ENCODE measurements at places on chromosomes 3 and 15. TPM values are rescaled to one million over a fixed set of nuclear protein-coding genes. Genes with fewer than 3 reads are reported as not detected.
A peak's percentile ranks its signal among the peaks of the same experiment; 100 is the strongest.

GRCh38 chr15:81916451-81916850 lies 129.4 kb downstream of the MEX3B start:
- no peak for DNase-seq

Gene APOD
- total RNA-seq: 70.8 TPM

DNA sequence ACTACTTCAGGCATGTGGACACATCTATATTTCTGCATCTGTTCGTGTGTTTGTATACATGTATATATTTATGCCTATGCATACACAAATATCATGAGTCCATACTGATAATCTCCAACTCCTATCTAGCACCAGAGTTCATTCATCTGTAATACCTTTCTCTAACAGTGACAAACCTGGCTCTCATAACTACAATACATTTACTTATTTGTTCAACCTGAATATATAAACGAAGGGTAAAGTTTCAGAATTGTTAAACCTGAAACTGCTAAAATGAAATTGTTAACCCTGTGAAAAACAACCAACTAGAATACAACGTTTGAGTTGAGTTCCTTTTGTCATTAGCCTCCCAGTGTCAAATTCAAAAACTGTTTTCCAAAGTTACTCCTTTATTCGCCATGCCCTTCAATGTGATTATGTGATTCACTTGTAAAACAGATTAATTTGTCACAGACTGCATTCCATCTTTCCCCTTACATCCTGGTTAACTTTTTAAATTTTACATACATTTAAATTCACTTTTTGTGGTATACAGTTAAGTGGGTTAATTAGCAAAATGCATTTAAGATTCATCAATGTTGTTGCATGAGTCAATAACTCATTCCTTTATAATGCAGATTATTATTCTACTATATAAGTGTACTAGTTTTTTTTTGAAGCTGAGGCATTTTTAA lies 58.5 kb downstream of the PIK3R4 start:
- no peak for DNase-seq

DNA sequence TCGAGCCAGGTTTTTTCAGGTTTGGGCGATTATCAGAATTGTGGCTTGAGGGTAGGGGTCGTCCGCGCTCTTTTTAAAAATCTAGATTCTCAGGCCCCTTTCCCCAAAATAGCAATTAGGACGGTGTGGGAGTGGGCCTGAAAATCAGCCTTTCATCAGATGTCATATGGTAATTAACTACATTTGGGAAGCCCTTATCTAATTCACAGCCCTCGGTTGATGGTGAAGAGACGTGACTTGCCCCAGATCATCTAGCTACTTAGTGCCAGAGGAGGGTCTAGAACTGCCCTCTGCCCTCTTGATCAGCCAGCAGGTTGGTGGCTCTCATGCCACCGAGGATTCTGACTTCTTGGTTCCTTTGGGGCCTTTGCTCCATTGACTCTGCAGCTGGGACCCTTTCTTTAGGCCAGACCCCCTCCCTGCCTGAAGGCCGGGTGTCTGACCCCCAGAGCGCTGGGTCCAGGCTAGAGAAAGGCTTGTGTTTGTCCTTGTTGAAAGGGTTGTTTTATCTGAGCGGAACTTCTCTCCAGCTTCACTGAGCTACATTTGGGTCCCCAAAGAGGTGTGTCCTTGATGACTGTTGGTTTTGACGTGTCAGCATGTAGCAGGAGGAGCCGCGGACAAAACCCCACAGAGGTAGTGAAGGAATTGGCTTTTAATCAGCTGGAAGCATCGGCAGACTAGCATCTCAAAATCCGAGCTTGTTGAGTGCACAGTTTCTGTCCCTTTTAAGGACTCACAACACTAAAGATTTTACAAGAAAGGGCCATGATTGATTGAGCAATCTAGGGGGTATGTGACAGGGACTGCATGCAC lies 857 bp downstream of the AEN start:
- peak; percentile 48 for DNase-seq

GRCh38 chr3:106624154-106624553 lies 753.1 kb upstream of the CCDC54 start:
- DNase-seq: no peak

Gene EPHA6
- 0.07 TPM for total RNA-seq

GRCh38 chr3:122691195-122691594 lies 10.6 kb downstream of the PARP14 start:
- DNase-seq: peak; percentile 80

Gene PRKCD
- 10.7 TPM for total RNA-seq

Gene C15orf62
- total RNA-seq: not detected

DNA sequence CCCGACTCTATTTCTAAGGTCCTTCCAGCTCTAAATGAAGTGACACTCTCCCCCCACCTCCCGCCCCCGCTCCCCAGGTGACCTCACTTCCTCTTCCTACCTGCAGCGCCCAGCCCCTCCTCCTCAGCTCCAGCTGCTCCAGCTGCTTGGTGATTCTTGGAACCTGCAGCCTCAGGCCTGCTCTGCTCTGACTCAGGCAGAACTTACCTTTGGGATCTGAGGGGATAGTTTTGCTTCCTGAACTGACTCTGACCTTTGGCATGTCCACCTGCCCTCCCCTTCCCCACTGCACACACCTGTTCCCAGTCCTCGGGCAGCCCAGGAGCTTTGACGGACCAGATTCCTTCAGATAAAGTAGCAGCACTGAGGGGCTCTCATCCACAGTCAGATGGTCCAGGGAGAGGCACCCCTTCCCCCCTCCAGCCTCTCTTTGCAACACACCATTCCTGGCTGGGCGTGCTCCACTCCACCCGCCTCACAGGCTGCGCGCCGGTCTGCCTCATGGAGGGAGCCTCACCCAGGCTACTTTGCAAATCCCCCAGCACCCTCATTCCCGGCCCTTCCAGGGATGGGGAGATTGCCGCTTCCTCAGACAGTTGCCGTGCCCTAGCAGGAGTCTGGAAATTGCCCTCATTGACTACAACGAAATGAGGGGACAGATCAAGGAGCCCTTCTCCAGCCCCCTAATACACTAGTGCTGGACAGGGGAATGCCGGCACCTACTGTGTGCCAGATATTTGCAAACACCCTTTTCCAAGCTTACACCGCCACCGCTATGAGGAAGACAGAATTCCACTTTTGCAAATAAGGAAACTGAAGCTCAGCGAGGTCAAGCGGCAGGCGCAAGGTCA lies 692 bp upstream of the C15orf39 start:
- peak; percentile 51 for DNase-seq

GRCh38 chr3:172799246-172799645 lies 48.7 kb downstream of the ECT2 start:
- DNase-seq: no peak

DNA sequence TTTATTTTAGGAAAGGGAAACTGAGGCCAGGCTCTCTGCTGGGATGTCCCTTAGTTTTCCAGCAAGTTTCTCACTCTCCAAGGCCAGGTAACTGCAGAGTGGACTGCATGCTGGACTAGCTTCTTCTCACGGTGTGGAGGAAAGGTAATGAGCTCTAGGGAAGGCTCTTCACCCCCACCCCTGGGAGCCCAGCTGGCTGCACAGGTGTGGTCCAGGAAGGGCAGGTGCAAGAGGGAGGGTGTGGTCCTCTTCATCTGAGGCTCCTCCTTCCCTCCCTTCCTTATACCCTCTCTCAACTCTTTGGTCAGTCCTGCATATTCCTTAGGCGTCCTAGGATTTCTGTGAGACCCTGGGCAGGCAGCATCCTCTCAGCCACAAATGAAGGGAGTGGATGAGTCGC lies 33.9 kb downstream of the RNU5B-1 start:
- no peak for DNase-seq

DNA sequence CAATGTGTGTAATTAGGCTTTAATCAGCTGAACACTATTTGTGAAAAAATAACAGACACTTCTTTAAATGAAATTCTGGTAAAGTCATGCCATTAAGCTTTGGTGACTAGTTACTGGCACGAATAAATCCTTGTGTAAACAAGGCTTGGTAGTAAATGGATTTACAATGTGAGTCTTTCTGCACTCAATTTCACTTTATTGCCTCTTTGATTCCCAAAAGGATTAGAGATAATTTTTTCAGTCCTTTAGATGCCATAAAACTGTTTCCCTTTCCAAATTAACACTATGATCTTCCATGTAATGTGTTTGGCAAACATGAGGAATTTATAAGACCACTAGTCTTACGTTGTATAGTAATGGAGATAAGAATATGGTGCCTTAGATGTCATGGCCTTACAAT lies 339.5 kb upstream of the DNAJC19 start:
- no peak for DNase-seq

GRCh38 chr15:74216949-74217348 lies 14.4 kb upstream of the STRA6 start:
- DNase-seq: no peak

DNA sequence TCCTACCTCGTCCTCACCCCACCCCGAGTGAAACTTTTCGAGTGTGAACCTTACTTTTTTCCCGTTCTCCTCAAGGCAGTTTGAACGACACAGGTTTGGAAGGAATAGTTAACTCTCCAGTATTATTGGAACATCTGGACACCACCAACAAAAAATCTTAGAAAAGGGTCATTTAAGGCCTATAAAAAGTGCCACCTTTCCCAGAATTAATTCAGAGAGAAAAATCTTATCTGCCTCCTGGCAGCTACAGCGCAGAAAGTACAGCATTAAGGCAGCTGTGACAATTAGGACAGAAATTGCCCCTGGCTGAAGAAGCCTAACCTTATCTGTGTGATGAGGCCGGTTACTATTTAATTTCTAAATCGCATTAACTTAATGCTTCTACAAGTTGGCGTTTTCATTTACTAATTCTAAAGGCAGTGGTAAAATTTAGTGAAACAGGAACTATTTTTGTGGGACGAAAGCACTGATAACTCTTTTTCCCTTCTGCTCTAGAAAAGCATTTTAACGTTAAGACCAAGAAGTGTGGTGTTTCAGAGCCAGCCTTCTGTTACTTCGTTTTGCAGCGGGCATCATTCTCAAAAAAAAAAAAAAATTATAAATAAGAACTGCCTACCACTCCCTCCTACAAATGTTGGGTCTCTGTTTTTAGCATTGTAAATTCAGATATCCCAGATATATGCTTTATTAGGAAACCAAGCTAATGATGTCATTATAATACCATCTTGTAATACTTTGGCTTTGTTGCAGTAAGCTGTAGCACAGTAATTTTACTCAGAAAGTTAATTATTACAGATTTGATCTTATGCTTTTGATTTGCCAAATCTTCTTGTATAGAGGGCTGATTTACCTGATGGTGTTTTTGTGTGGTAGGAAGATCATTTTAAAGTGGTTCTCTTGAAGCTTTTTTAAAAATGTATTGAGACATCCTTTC lies 1.4 kb downstream of the ATP11B start:
- no peak for DNase-seq

Gene TRH
- total RNA-seq: not detected

Gene LMAN1L
- total RNA-seq: 1.6 TPM

- DNase-seq: no peak
Observed at GRCh38 chr3:171620825-171621434, 160.7 kb upstream of the TNIK start.

Gene TUSC2
- 30.7 TPM for total RNA-seq

- DNase-seq: no peak
Observed at GRCh38 chr15:91922646-91923547, 69.4 kb downstream of the SLCO3A1 start.

DNA sequence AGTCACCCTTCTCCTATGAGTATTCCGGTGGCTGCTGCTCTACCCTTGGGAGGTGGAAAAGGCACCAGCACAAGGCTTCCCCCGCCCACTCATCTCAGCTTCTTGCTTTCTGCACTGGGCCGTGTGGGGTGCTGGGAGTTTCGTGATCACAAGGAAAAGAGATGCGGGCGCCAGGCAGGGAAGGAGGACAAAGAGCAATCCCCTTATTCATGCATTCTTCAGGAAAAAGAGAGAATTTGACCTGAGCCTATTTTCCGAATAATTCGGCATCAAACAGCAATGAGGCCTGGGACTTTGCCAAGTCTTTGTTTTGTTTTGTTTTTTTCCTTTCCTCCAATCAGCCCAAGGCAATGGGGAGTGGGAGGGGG lies 102.2 kb upstream of the LPP start:
- DNase-seq: peak; percentile 91

DNA sequence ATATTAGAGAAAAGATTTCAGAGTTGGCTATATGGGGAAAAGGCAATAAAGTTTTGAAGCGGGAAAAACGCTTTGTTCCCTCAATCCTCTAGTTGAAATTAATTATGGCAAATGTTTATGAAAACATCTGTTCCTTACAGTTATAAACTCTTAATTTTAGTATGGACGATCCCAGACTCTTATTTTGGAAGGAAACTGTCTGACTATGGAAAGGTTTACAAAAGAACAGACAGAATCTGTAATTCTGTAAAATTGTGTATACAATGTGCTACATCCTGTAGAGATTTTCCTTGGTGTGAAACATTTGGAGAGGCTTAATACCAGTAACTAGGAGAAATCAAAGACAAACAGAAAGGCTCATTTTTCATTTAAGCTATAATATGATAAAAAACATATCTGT lies 311.8 kb downstream of the TBC1D5 start:
- no peak for DNase-seq

DNA sequence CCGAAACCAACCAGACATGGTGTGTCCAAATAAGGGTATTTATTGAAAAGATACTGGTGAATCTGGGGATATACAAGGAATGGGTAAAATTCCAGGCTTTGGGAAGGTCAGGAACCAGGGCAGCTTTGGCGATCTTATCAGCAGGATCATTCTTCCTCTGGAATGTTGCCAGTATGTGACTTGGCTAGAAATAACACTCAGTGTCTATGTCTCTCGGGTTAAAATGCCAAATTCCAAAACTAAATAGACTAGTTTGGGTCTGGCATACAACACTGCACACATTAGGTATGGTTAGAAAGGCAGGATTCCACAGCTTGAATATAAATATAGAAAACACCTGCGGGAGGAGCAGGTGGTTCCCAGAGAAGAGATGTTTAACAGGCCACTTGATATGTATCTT lies 220.2 kb upstream of the CD96 start:
- DNase-seq: peak; percentile 6

GRCh38 chr3:9727041-9727595 lies 4.4 kb upstream of the BRPF1 start:
- no peak for DNase-seq

Gene TUSC7
- total RNA-seq: not detected

DNA sequence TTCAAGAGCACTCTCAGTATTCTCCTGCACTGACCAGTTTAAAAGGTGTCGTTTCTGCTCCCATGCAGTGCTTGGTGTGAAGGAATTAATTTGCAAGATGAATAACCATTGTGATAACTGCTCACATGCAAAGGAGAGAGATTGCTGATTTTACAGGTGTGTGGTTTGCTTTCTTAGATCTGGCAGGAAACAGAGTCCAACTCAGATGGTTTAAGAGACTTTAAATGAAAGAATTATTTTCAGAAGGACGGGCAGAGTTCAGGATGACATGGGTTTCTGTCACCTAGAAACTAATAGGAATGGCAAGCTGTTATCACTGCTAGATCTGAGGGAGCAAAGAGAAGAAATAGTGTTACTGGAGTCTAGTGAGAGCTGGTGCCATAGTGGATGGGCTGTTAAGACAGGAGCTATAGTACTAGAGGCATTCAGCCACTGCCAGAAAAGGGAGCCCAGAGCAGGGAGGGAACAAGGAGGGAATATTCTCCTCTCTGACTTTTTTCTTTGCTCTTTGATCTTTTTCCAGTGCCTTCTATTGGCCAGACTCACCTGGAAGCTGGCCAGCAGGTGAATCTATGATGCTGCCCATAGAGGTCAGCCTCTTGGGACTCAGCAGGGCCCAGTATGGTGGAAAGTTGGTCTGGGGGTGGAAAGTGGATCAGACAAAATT lies 14.9 kb downstream of the ATXN7 start:
- DNase-seq: no peak

- no peak for DNase-seq
Observed at GRCh38 chr15:77869021-77869895, 208.3 kb downstream of the TBC1D2B start.

GRCh38 chr3:148992027-148992634 lies 791 bp downstream of the GYG1 start:
- peak; percentile 56 for DNase-seq

All from adrenal gland (tissue), 19 donors.